ENCODE measurements at places on chromosomes 13 and 19.

- no peak for DNase-seq
Measured at GRCh38 chr19:16957151-16957701, 68.4 kb downstream of the F2RL3 start.

- DNase-seq: no peak
Measured at GRCh38 chr13:67308004-67308772, 78.1 kb upstream of the PCDH9 start.

DNA sequence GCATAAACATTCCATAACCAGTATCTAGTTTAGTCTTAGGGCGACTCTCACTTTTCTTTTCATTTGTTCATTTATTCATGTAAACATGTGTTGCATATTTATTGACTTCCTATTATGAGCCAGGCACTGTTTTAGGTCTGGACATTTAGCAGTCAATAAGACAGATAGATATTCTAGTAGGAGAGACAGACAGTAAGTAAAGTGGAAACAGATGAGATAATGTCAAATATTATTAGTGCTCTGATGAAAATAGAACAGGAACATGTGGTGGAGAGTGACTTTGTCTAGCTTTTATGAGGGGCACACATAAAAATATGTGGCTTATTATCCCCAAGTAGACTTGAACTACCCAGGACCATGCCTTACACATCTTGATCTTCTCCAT, 193.0 kb downstream of the NDFIP2 start:
- DNase-seq: no peak

DNA sequence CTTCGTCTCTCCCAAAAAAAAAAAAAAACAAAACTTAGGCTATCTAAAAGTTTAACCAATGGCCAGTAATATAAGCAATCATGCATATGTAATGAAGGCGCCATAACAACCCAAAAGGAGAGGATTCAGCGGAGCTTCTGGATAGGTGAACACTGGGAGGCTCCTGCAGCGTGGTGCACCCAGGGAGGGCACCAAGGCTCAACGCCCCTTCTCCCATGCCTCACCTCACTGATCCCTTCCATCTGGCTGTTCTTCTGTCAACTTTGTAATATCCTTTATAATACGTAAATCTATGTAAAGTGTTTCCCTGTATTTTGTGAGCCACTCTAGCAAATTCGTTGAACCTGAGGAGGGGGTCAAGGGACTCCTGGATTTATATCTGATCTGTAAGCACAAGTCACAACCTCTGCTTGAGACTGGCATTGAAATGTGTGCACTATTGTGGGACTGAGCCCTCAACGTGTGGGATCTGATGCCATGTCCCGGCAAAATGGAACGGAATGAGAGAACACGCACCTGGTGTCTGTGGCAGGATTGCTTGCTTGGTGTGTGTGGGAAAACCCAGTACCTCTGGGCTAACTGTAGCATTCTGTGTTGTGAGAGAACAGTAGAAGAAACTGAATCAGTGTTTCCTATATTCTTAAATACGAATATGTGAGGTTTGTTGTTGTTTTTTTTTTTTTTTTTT, 521 bp upstream of the ZNF665 start:
- DNase-seq: no peak

DNA sequence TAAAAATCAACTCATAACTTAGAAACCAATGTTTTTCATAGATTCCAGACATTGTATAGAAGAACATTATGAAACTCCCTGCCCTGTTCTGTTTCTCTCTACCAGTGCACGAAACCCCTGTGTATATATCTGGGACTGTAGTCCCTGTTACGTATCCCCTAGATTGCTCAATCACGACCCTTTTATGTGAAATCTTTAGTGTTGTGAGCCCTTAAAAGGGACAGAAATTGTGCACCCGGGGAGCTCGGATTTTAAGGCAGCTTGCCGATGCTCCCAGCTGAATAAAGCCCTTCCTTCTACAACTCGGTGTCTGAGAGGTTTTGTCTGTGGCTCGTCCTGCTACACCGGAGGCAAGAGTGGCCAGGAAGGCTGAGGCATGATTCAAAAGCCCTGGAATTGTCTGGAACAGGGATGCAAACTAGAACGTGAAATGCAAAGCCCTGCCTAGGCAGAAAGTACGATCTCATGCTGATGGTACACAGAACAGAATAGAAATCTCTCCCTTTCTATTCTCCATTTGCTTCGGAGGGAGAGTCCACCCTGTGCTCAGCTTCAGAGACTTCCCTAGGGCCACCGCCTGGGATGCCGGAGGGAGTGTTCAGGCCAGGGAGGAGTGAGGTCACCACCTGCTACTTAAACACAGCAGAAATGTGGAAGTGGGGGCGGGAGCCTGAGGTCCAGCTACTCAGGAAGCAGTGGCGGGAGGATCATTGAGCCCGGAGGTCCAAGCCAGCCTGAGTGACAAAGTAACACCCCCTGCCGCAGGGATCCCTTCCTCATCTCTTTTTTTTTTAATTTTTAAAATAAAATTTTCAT, 758 bp upstream of the ZNF888 start:
- no peak for DNase-seq

GRCh38 chr19:40529093-40529954, 47.3 kb upstream of the SHKBP1 start:
- DNase-seq: peak; percentile 94

DNA sequence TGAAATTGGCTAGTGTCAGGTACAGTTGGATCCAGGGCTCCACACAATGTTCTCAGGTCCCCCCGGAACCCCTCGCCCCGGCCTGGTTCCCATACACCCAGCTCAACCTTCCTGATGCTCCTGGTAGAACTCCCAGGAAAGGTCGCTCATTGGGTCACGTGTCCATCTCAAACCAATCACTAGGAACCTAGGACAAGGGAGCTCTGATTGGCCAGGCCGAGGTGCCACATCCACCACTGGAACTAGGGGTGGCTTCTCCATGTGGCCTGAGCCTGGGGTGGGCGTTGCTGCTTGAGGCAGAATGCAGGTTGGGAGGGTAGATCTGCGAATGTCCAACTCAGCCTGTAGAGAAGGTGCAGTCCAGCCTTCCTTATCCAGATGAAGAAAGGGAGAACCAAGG, 6.9 kb upstream of the MEF2B start:
- no peak for DNase-seq

- DNase-seq: no peak
Measured at GRCh38 chr13:102466610-102467190, 64.9 kb upstream of the FGF14 start.

DNA sequence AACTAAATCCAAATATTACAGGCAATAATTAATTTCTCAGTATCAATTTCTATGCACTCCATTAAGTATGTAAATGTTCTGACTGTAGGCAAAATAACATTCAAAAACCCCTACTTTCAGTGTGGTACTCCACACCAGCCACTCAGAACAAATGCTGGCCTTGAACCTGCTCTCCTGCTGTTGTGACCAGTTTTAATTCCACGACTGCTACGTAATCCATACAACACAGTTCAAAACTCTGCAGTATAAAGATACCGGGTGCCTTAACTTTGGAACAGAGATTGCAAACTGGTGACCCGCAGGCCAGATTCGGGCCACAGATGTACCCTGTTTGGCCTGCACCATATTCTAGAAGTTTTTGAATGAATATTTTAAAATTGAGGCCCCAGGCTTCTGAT, 30.4 kb downstream of the COL4A1 start:
- DNase-seq: no peak

- DNase-seq: no peak
Measured at GRCh38 chr19:33157906-33158305, 26.0 kb downstream of the WDR88 start.

- DNase-seq: no peak
Measured at GRCh38 chr13:84038001-84038400, 155.7 kb upstream of the SLITRK1 start.

DNA sequence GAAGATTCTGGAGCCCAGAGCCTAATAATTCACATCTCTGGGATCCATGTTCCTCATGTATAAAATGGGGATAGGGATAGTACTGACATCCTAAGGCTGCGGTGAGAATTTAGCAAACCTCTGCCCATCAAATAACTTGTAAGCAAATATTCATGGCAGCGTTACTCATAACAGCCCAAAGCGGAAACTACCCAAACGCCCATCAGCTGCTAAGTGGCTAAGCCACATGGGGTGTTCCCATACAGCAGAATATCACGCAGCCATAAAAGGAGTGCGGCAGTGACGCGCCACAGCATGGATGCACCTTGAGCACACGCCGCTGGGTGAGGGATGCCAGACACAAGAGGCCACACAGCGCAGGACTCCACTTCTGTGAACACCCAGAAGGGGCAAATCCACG, 19.7 kb downstream of the VRK3 start:
- DNase-seq: no peak

DNA sequence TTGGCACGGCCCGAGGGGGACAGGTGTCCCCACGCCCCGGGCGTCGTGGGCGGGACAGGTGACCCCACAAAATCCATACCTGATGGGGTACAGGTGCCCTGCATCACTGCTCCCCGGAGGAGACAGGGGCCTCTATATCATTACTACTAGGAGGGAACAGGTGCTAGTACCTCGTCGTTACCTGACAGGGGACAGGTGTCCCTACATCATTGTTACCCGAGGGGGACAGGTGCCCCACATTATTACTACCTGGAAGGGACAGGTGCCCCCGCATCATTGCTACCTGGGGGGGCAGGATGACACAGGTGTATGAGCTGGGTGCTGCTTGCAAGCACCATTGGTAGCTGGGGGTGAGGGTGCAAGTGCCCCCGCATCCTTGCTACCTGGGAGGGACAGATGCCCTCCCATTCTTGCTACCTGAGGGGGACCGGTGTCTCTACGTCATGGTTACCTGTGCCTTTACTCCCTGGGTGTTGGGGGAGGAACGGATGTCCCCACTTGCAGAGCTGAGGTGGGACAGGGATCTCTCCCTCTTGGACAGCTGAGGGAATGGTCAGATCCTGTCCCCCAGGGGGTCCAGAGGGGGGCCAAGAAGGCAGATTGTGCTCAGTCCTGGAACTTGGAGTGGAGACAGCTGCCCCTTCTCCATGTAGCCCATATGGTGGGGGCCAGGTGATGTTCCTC, 620 bp downstream of the CRTC1 start:
- DNase-seq: no peak

- no peak for DNase-seq
Measured at GRCh38 chr19:44718441-44719261, 19.7 kb downstream of the CEACAM16 start.

- no peak for DNase-seq
Measured at GRCh38 chr13:73954808-73955207, 179.4 kb downstream of the KLF12 start.

- DNase-seq: no peak
Measured at GRCh38 chr13:91904005-91904404, 505.6 kb downstream of the GPC5 start.

DNA sequence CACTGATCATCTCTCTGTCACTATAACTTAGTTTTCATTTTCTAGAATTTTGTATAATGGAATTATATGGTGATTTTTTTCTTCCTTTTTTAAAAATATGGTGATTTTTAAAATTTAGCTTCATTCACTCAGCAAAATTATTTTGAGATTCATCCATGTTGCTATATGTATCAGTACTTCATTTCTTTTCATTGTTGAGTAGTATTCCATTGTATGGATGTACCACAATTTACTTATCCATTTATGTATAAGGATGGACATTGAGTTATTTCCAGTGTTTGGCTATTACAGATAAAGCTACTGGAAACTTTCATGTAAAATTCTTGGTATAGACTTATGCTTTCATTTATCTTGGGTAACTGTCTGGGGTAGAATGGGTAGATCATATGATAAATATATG, 12.8 kb downstream of the ZNF546 start:
- DNase-seq: no peak

DNA sequence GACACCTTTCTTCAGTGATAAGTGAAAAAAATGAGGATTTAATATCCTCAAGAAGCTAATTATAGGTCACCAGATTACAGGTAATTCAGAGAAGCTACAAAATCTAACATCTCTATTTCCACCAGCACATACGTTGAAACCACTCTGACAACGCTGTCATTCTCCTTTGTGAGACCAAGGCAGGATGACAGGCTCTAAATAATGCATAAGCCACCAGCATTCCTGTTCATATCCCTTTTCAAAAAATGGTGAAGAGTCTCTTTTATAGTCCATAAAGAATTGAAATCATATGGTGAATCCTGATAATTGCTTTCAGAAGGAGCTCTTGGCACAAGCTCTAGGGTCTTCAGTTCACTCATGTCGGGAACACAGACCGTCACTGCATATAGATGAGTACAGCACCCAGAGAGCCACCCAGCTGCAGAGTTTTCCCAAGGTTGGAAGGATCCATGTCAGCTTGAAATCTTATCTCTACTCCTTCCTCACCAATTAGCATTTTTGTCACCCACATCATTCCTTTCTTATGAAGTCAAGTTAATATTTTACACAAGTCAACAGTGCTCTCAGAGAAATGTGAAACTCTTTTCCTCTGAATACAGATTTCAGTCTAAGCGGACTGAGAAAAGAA, 431.4 kb downstream of the TBC1D4 start:
- no peak for DNase-seq

- no peak for DNase-seq
Measured at GRCh38 chr13:94706843-94707399, 5.4 kb downstream of the SOX21 start.

- no peak for DNase-seq
Measured at GRCh38 chr19:4593409-4593851, 33.9 kb upstream of the SEMA6B start.

DNA sequence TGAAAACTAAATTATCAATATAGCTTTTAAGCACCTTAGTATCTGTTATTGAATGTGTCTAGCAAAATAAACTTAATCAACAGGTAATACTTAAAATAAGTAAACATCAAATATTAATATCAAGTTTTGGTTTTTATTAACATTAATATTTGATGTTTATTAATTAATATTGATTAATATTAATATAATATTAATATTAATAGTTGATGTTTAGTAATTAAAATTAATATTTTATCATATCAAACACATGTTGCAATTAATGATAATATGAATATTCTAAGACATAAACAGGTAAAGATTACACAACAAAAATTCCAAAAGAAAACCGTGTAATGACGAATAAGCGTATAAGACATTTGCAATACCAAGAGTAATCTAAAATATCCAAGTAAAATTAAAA, 222.8 kb upstream of the PRR20A start:
- no peak for DNase-seq

- no peak for DNase-seq
Measured at GRCh38 chr19:42229301-42229854, 9.3 kb downstream of the ZNF526 start.

DNA sequence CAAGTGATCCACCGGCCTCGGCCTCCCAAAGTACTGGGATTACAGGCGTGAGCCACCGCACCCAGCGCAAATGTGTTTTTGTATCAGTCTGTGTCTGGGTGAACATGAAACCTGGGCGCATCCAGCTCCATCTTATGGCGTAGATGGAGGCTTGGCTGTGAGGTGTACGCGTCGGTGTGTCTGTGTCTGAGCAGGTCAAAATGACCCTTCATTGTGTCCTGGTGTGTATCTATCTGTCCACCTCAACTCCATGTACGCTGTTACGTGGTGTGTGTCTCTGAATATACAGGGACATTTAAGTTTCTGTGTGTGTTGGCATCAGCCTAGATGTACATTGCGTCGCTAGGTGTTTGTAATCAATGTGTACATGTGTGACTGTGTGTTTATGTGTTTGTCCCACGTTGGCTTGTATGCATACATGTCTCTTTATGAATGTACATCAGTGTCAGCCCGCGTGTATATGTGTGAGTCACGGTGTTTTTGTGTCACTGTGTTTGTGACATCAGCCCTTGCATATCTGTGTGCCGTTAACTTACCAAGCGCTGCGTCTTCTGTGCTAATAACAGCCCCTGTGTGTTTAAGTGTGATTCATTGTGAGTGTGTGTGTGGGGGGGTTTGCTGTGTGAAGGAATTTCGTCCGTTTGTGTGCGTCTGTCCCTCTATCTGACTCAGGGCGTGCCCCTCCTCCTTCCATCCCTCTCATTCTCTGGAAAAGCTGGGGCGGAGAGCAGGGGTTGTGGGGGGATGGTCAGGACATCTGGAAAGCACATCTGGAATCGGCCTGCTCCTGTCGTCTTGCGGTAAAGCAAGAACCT, 6.4 kb downstream of the AXL start:
- no peak for DNase-seq

All from mesothelial cell of epicardium (in vitro differentiated cells).